ENCODE measurements at places on chromosomes 3 and 15. TPM values are rescaled to one million over a fixed set of nuclear protein-coding genes. Genes with fewer than 3 reads are reported as not detected.
A peak's percentile ranks its signal among the peaks of the same experiment; 100 is the strongest.

- no peak overlapping the region for H3K4me3 ChIP-seq
- no peaks in the 10 kb centered on the region for H3K4me1 ChIP-seq
- no peak overlapping the region for H3K27ac ChIP-seq
- no peaks in the 10 kb centered on the region for H3K36me3 ChIP-seq
- no peak for DNase-seq
- no peaks in the 10 kb centered on the region for H3K27me3 ChIP-seq
Observed at GRCh38 chr15:77179541-77179998, 108.7 kb upstream of the TSPAN3 start.

GRCh38 chr3:45940781-45941365, 2.4 kb upstream of the CXCR6 start:
- no peak overlapping the region for H3K27ac ChIP-seq
- H3K27me3 ChIP-seq = no peaks in the 10 kb centered on the region
- H3K4me3 ChIP-seq = no peak overlapping the region
- H3K36me3 ChIP-seq = no peaks in the 10 kb centered on the region

DNA sequence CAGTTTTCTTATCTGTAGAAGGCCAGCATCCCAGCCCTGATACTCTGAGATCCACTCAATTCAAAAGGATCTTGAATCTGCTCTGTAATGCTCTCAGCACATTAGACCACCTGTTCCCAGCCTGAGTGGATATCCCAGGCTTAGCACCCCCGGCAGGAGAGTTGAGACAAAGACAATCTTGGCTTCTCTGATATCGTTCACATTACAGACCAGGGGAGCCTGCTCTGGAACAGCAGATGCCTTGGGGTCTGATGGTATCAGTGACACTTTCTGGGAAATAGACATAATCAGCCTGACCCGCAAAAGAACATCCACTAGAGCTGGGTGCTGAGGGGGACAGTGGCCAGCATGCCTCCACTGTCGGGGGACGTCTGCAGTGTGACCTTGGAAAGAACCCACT, 70.6 kb downstream of the BDH1 start:
- no peak overlapping the region for H3K4me3 ChIP-seq
- peaks cover 46% of the 10 kb centered on the region for H3K4me1 ChIP-seq
- H3K36me3 ChIP-seq = no peaks in the 10 kb centered on the region
- H3K27me3 ChIP-seq = no peaks in the 10 kb centered on the region
- peak; percentile 75 for DNase-seq

- DNase-seq = no peak
- no peak overlapping the region for H3K27ac ChIP-seq
- H3K4me1 ChIP-seq = no peaks in the 10 kb centered on the region
- H3K36me3 ChIP-seq = no peaks in the 10 kb centered on the region
- no peaks in the 10 kb centered on the region for H3K27me3 ChIP-seq
Observed at GRCh38 chr15:35843498-35843897, 297.5 kb upstream of the DPH6 start.

GRCh38 chr15:80240276-80240675, 11.7 kb downstream of the CTXND1 start:
- H3K27me3 ChIP-seq = no peaks in the 10 kb centered on the region
- no peaks in the 10 kb centered on the region for H3K36me3 ChIP-seq

GRCh38 chr3:1962396-1963088, 136.1 kb upstream of the CNTN4 start:
- H3K4me1 ChIP-seq = 0 out of 2 replicates have a peak, but pooled peaks cover 5% of the 10 kb centered on the region
- no peak overlapping the region for H3K27ac ChIP-seq
- no peaks in the 10 kb centered on the region for H3K36me3 ChIP-seq

DNA sequence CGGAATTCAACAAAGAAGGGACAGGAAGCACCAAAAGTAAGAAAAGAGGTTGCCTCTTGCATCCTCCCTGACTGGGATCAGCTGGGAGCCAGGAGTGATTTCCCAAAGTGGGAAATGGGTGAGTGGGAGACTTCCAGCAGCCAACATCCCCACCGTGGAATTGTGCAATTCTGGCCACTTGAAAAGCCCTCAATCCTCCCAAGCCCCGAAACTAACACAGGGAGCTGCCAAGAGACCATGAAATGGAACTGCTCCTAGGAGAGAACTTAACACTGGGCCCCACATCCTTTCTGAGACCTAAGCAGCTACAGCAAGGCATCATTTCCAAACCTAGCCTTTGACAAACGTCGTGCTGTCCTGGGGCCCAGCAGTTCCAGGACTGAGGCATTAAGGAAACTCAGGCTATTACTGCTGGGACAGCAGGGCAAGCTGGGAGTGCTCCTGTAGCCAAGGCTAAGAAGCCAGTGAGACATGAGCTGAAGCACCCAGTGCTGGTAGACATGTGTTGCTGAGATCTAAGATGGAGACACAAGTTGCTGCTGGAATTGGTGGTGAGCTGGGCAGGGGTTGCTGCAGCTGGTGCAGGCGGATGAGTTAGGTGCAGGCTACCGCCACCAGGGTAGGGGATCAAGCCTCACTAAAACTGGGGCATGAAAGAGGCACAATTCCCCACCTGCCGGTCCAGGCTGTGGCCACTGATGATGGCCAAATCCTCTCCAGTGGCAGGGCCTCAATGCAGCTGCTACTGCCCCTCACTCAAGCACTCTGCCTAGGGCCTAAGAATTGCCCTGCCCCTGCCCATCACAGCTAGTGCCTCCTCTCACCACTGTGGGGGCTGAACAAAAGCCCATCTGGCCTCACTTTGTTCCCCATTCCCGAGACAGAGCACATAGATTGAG, 43.9 kb downstream of the ALDH1A2 start:
- DNase-seq = peak; percentile 60
- H3K4me1 ChIP-seq = peaks cover 10% of the 10 kb centered on the region
- no peaks in the 10 kb centered on the region for H3K27me3 ChIP-seq
- no peaks in the 10 kb centered on the region for H3K36me3 ChIP-seq

GRCh38 chr3:158770741-158771350, 31.0 kb upstream of the MFSD1 start:
- no peak for DNase-seq
- H3K4me1 ChIP-seq = peaks cover 26% of the 10 kb centered on the region
- no peaks in the 10 kb centered on the region for H3K27me3 ChIP-seq
- H3K36me3 ChIP-seq = no peaks in the 10 kb centered on the region

- no peaks in the 10 kb centered on the region for H3K4me1 ChIP-seq
- peaks cover 63% of the 10 kb centered on the region for H3K36me3 ChIP-seq
- H3K27me3 ChIP-seq = no peaks in the 10 kb centered on the region
- no peak overlapping the region for H3K4me3 ChIP-seq
- H3K27ac ChIP-seq = no peak overlapping the region
- no peak for DNase-seq
Observed at GRCh38 chr15:25347707-25348106, 91.1 kb downstream of the UBE3A start.

DNA sequence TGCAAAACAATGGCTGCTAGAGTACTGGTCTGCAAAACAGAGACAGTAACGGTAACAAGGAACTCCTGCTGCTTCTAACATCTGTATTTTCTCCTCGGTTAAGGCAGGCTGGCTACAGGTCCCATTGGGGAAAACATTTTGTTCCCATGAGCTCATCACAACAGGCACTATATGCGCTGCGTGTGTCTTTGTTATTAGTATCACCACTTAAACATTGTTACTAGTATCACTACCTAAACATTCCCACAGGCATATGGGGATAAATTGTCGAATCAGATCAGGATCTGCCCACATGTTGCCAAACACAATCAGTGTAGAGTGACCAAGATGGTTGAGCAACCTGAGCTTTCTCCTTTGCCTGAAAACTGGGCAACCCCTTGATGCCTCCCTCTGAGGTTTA, 77.2 kb downstream of the TOP2B start:
- H3K27ac ChIP-seq = no peak overlapping the region
- no peaks in the 10 kb centered on the region for H3K27me3 ChIP-seq
- peaks cover 7% of the 10 kb centered on the region for H3K4me1 ChIP-seq
- no peaks in the 10 kb centered on the region for H3K36me3 ChIP-seq

DNA sequence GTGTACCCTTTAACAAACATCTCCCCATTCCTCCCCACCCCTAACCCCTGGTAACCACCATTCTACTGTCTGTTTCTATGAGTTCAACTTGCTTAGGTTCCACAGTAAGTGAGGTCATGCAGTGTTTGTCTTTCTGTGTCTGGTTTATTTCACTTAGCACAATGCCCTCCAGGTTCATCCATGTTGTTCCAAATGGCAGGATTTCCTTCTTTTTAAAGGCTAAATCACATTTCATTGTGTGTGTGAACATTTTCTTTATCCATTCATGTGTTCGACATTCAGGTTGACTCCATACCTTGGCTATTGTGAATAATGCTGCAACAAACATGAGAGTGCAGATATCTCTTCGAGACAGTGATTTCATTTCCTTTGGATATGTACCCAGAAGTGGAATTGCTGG, 62.7 kb downstream of the TJP1 start:
- H3K27ac ChIP-seq = no peak overlapping the region
- peaks cover 34% of the 10 kb centered on the region for H3K36me3 ChIP-seq
- no peak overlapping the region for H3K4me3 ChIP-seq
- H3K4me1 ChIP-seq = peaks cover 2% of the 10 kb centered on the region
- DNase-seq = no peak

DNA sequence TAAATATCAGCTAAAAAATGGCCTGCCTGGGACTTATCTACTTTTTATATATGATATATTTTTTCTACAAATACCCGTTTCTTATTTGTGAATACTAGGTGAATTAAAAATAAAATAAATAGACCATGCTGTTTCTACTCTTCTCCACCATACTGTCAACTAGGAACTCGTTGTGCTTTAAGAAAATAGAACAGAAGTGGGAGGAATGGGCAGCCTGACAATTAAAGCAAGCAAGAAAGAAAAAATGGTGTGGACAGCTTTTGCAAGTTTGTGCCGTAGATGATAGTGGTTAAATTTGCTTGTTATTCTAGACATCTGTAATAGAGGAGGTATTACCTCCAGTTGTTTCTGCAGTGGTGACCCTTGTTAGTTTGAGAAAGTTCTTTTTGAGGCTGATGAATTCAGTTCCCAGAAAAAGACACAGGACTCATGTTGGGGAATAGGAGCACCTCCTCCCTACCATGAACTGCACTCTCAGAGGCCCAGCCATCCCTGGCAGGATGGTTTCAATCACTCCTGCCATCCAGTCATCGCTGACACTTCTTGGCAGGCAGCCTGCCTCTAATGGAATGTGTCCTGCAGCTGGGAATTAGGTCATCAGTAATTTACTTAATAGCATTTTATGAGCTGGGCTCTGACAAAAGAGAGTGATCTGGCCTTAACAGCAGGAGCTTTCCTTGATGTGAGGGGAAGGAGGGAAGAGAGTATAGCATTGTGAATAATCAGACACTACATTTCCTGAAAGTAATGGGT, 105.0 kb upstream of the GAP43 start:
- H3K36me3 ChIP-seq = no peaks in the 10 kb centered on the region
- H3K27ac ChIP-seq = no peak overlapping the region
- peaks cover 3% of the 10 kb centered on the region for H3K4me1 ChIP-seq
- DNase-seq = peak; percentile 25
- H3K4me3 ChIP-seq = no peak overlapping the region
- peaks cover 3% of the 10 kb centered on the region for H3K27me3 ChIP-seq

GRCh38 chr3:126056681-126057500, 27.0 kb downstream of the SLC41A3 start:
- no peaks in the 10 kb centered on the region for H3K36me3 ChIP-seq
- DNase-seq = no peak
- H3K4me1 ChIP-seq = no peaks in the 10 kb centered on the region
- no peak overlapping the region for H3K4me3 ChIP-seq

DNA sequence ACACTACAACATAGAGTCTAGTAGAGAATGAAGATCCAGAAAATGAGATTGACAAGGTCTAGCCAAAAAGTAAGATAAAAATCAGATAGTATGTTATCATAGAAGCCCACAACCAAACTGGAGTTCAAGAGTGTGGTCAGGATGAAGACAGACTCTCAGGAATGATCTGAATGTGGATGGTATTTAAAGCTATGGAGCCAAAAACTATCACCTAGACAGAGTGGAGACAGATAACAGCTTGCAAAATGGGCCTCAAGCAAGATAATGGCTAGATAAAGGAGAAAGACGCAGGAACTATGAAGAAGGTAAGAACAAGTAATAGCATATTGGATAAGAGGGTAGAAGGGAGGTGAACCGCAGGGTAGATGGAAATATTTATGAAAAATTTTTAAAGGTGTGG, 35.4 kb downstream of the ZMAT3 start:
- H3K27ac ChIP-seq = no peak overlapping the region
- H3K27me3 ChIP-seq = no peaks in the 10 kb centered on the region
- no peak overlapping the region for H3K4me3 ChIP-seq
- no peaks in the 10 kb centered on the region for H3K36me3 ChIP-seq

- no peak overlapping the region for H3K27ac ChIP-seq
- no peaks in the 10 kb centered on the region for H3K36me3 ChIP-seq
- DNase-seq = no peak
- no peaks in the 10 kb centered on the region for H3K27me3 ChIP-seq
- no peak overlapping the region for H3K4me3 ChIP-seq
Observed at GRCh38 chr3:53040351-53040820, 5.5 kb downstream of the SFMBT1 start.

DNA sequence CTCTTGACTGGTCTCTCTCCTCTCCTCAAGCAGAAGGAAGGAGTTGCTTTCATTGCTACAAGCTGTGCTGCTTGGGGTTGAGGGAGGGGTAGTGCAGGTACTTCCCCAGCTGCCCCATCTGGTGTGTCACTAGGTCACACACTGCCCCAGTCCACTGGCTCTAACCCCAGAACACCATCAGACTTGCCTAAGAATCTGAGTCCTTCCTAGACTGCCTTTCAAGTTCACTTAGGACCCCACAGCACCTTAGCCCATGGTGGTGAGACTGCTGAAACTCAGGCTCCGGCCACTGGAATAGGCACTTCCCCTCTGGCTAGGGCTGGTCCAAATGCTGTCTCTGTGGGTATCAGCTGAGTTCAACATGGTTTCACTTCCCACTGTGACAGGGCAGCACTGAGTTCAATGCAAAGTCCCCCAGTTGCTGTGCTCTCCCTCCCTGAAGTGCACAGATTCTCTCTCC, 279.7 kb upstream of the GOLGA6L4 start:
- H3K4me1 ChIP-seq = no peaks in the 10 kb centered on the region
- no peak for DNase-seq
- no peaks in the 10 kb centered on the region for H3K27me3 ChIP-seq
- no peaks in the 10 kb centered on the region for H3K36me3 ChIP-seq
- no peak overlapping the region for H3K4me3 ChIP-seq
- no peak overlapping the region for H3K27ac ChIP-seq

DNA sequence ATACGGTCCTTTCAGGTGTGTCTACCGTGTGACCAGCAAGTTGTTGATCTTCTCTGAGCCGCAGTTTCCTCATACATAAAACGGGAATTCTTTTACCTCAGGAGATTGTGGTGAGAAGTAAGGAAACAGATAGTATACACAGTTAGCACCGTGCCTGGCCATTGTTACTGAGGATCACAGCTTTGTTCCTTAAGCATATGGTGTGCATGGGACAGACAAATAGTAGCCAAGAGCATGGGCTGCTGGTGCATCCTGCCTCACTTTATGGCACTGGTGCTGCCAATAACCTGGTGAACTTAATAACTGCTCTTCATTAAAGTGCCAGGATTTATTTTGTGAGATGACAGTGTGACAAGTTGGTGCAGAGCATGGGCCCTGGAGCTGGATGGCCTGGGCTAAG, 86.3 kb downstream of the PDCD6IP start:
- no peaks in the 10 kb centered on the region for H3K4me1 ChIP-seq
- no peak for DNase-seq
- H3K36me3 ChIP-seq = no peaks in the 10 kb centered on the region
- H3K27ac ChIP-seq = no peak overlapping the region
- no peaks in the 10 kb centered on the region for H3K27me3 ChIP-seq

GABRR3 gene
- 0.03 TPM for total RNA-seq

VEPH1 gene
- not detected for total RNA-seq

RNF13 gene
- total RNA-seq = 22.6 TPM

ARGFX gene
- 1.1 TPM for total RNA-seq

APOD gene
- total RNA-seq = 0.33 TPM

FANCD2OS gene
- not detected for total RNA-seq

C3orf52 gene
- 15.5 TPM for total RNA-seq

IL5RA gene
- total RNA-seq = not detected

OR4F15 gene
- total RNA-seq = not detected

CHRM5 gene
- total RNA-seq = not detected

VIPR1 gene
- not detected for total RNA-seq

MYO5C gene
- total RNA-seq = 3.5 TPM

DOCK3 gene
- total RNA-seq = 0.08 TPM
